ENCODE measurements at places on chromosomes 7 and 10.
A peak's percentile ranks its signal among the peaks of the same experiment; 100 is the strongest.

DNA sequence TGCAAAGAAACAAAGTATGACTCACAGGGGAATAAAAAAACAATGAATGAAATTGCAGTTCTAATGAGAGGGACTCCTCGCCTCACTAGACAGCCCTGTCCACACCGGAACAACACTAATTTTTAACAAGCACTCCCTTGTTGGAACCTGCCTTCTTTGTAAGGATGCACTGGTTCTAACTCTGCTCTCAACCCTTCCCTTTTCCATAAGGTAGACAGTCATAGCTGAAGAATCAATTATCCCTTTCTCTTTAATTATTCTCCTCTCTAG lies 65.1 kb downstream of the TSPAN12 start:
- DNase-seq = no peak

- peak; percentile 10 for DNase-seq
Observed at GRCh38 chr10:58266826-58267712, 625 bp downstream of the IPMK start.

DNA sequence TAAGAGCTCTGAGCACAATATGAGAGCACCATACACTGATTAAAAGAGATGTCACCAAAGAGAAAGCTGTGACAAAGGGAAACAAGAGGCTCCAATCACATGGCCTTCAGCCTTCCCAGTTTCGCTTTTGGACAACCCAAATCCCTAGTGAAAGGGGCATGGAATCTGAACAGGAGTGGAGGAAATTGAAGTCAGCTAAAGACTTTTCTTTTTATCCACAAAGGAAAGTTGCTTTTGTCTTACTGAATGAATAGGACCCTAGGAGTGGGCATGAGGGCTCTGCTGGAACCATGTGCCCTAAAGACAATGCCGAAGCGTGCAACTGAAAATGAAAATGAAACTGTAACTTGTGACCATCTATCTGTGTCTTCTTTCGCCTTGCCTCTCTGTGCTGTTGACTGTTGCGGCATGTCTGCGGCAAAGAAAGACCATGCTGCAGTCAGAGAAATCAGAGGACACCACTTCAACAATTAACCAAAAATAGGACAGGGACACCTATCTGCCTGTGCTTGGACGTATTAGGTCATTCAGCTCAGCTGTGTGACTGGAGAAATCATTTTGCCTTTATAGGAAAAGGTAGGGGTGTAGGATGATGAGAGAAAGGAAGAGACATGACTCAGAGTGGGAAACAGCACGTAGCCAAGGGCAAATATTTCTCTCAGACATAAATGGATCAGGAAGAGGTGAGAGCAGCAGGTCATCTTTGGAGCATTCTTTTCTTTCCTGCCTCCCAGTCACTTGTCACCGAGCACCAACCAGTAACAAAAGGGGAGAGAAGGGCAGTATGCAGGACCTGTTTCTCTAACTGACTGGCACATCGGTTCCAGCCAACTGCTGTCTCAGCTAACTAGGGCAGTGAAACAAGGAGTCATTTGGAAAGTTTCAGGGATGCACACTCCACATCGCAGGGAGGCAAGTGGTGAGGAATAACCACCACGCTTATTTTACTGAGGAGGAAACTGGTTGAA lies 12.3 kb downstream of the CAV2 start:
- no peak for DNase-seq

- DNase-seq = no peak
Observed at GRCh38 chr7:70678621-70679251, 453.2 kb upstream of the GALNT17 start.

GRCh38 chr7:151515276-151515565 lies 4.5 kb downstream of the RHEB start:
- DNase-seq = no peak
